ENCODE measurements at places on chromosomes 3 and 15.
A peak's percentile ranks its signal among the peaks of the same experiment; 100 is the strongest.

DNA sequence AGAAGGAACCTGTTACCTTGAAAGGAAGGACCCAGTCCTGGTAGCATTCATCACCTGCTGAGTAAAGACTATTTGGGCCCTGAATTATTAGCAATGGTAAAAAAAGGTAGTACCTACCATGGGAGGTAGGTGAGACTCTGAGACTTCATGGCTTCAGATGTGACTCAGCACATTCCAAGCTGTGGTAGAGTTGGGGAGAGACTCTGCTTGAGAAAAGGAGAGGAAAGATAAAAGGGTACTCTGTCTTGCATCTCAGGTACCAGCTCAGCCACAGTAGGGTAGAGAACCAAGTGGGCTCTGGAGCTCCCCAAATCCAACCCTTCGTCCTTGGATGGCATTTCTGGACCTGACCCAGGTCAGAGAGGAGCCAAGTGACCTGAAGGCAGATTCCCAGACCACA lies 430.4 kb downstream of the TBL1XR1 start:
- DNase-seq = no peak

GRCh38 chr3:86990012-86990733 lies 776 bp downstream of the VGLL3 start:
- no peak for DNase-seq

GRCh38 chr15:67531379-67531914 lies 10.5 kb downstream of the C15orf61 start:
- DNase-seq = no peak

- no peak for DNase-seq
These were observed 8.7 kb upstream of the LMCD1 start for GRCh38 chr3:8492744-8493511.

- no peak for DNase-seq
These were observed 590.1 kb downstream of the UNC13C start for GRCh38 chr15:54568381-54568780.

- no peak for DNase-seq
These were observed 10.7 kb downstream of the KNSTRN start for GRCh38 chr15:40392986-40393948.

- DNase-seq = no peak
These were observed 193.4 kb upstream of the UBE2E1 start for GRCh38 chr3:23612296-23612891.

GRCh38 chr3:27659279-27660021 lies 62.7 kb downstream of the EOMES start:
- peak; percentile 35 for DNase-seq

DNA sequence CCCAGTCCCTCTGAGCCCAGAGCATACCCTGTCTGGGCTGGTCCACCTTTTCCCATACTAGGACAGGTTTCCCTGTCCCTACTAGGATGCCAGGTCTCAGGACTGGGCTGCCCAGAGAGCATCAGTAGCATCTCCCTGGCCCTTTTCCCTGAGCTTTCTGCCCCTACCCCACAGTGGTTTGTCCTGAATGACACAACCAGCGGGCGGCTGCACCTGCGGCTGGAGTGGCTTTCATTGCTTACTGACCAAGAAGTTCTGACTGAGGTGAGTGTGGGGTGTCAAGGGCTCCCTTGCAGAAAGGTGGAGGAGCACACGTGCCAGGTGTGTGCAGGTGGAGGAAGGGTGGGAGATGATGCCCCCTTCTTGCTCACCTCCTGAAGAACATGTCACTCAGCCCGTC lies 33.5 kb downstream of the ESYT3 start:
- DNase-seq = no peak

GRCh38 chr15:62287066-62287857 lies 122.2 kb upstream of the C2CD4B start:
- DNase-seq = no peak

GRCh38 chr3:148773805-148774204 lies 53.8 kb upstream of the CPB1 start:
- no peak for DNase-seq
